WTC11 (cell line): ENCODE measurements at places on chromosomes 11 and 22. TPM values are rescaled to one million over a fixed set of nuclear protein-coding genes. Genes with fewer than 3 reads are reported as not detected.

The NCAM1 gene
- 5.4 to 5.9 TPM (median 5.5 TPM) in 3 replicates for total RNA-seq

The PGA5 gene
- total RNA-seq = 0.16 to 0.35 TPM (median 0.30 TPM) in 3 replicates

DNA sequence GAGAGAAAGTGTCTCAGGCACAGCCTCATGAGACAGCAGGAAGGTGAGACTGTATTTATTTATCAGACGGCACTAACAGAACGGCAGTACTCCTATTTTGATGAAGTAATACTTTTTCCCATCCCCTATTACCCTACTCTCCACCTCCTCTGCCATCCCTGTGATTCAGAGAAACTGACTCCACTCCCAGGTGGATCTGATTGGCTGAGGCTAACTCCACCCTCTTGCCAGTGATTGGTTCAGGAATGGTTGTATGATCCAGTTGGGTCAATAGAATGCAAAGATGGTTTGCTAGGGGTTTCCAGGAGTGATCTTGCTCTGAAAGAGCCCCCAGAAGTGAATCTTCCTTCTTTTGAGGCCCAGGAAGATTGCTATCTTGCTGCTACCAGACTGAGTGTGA lies 65.9 kb upstream of the RCN1 start:
- no peaks in the 10 kb centered on the region; the same call in 1 of the 2 replicates for H3K27me3 ChIP-seq
- no peak overlapping the region for H3K27ac ChIP-seq
- no peak for DNase-seq
- no peak overlapping the region for H3K4me3 ChIP-seq
- H3K4me1 ChIP-seq = peaks cover 4% of the 10 kb centered on the region

DNA sequence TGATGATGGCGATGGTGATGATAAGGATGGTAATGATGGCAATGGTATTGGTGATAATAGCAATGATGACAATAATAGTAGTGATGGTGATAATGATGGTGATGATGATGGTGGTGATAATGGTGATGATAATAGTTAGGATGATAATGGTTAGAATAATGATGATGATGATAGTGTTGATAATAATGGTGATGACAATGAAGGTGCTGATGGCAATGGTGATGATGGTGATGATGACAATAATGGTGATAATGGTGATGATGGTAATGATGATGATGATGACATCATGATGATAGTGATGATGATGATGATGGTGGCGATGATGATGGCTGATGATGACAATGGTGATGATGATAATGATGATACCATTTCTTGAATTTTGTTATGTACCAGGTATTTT lies 309.9 kb downstream of the MIAT start:
- no peak overlapping the region for H3K4me3 ChIP-seq
- DNase-seq = no peak
- no peak overlapping the region for H3K27ac ChIP-seq
- no peaks in the 10 kb centered on the region for H3K36me3 ChIP-seq
- peaks cover 2% of the 10 kb centered on the region; the same call in 1 of the 2 replicates for H3K4me1 ChIP-seq

DNA sequence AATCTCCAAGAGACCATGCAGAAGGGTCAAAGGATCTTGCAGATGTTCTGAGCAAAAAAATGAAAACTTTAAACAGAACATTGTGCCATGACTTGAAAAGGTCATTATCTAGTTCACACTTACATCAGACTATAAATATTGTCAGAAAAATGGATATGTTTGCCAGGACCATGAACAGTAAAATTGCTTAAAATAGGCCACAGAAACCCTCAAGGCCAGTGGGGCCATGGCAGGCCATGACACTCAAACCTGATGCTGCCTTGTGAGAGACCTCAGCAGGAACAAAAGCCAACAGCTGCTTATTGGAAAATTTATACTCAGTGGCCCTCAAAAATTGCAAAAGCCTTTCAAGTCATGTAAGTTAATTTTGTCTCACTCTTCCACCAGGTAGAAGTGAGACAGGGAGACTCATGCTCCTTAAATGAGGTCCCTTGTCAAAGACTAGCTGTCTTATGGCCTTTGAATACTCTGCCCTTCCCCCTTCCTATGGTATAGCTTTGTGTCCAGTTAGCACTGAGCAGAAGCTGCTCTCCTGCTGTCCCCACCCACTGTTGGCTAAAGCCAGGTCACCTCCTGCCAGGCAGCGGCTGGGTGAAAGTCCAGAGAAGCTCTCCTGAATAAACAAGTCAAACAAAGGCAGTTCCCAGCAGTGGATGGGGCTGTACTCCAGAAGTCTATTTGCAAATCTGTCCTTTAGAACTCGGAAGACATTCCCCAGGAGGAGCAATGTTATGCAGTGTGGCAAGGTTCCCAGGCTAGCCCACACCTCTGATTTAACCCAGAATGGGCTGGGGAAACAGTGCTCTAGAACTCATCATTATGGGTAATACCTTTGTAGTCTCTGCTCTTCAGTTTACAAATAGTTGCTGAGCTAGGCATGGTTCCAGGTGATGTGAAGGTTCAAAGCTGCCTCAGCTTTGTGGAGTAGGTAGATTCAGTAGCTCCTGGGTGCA lies 21.4 kb downstream of the ADM start:
- peaks cover 46% of the 10 kb centered on the region for H3K4me1 ChIP-seq
- H3K4me3 ChIP-seq = no peak overlapping the region
- H3K27ac ChIP-seq = no peak overlapping the region
- H3K27me3 ChIP-seq = no peaks in the 10 kb centered on the region

- H3K4me1 ChIP-seq = peaks cover 14% of the 10 kb centered on the region
- H3K4me3 ChIP-seq = no peak overlapping the region
- no peaks in the 10 kb centered on the region for H3K36me3 ChIP-seq
- no peaks in the 10 kb centered on the region; the same call in 1 of the 2 replicates for H3K27me3 ChIP-seq
- H3K27ac ChIP-seq = no peak overlapping the region; the same call in 1 of the 2 replicates
These were observed 5.9 kb upstream of the RAC2 start for GRCh38 chr22:37249986-37250385.

GRCh38 chr11:119373921-119374631 lies 7.4 kb downstream of the USP2 start:
- H3K4me1 ChIP-seq = peaks cover 74% of the 10 kb centered on the region
- DNase-seq = peak; percentile 92
- H3K36me3 ChIP-seq = no peaks in the 10 kb centered on the region
- H3K4me3 ChIP-seq = no peak overlapping the region

GRCh38 chr22:22425783-22426624 lies 82.5 kb downstream of the ZNF280B start:
- H3K36me3 ChIP-seq = no peaks in the 10 kb centered on the region
- peaks cover 16% of the 10 kb centered on the region for H3K4me1 ChIP-seq
- no peak for DNase-seq
- no peak overlapping the region for H3K4me3 ChIP-seq
- H3K27me3 ChIP-seq = peaks cover 98% of the 10 kb centered on the region

- H3K27me3 ChIP-seq = no peaks in the 10 kb centered on the region
- no peaks in the 10 kb centered on the region for H3K36me3 ChIP-seq
- H3K4me3 ChIP-seq = no peak overlapping the region
- H3K4me1 ChIP-seq = peaks cover 20% of the 10 kb centered on the region
These were observed 2.0 kb upstream of the LMO2 start for GRCh38 chr11:33893711-33894397.

GRCh38 chr11:41970681-41971080 lies 511.2 kb upstream of the LRRC4C start:
- H3K4me3 ChIP-seq = no peak overlapping the region
- H3K4me1 ChIP-seq = 0 out of 2 replicates have a peak, but pooled peaks cover 3% of the 10 kb centered on the region
- no peak for DNase-seq
- H3K27me3 ChIP-seq = no peaks in the 10 kb centered on the region

- 0 out of 2 replicates have a peak, but pooled peaks cover under 1% of the 10 kb centered on the region for H3K36me3 ChIP-seq
- no peak within 1 kb of the TSS for H3K4me3 ChIP-seq
- DNase-seq = peak; percentile 57
- peaks cover 16% of the 10 kb centered on the region for H3K4me1 ChIP-seq
These were observed at the start of gene PTPRCAP for GRCh38 chr11:67437082-67437808. PTPRCAP (minus strand) TSS chr11:67437682; CDS start chr11:67437619, 63 bp downstream.

DNA sequence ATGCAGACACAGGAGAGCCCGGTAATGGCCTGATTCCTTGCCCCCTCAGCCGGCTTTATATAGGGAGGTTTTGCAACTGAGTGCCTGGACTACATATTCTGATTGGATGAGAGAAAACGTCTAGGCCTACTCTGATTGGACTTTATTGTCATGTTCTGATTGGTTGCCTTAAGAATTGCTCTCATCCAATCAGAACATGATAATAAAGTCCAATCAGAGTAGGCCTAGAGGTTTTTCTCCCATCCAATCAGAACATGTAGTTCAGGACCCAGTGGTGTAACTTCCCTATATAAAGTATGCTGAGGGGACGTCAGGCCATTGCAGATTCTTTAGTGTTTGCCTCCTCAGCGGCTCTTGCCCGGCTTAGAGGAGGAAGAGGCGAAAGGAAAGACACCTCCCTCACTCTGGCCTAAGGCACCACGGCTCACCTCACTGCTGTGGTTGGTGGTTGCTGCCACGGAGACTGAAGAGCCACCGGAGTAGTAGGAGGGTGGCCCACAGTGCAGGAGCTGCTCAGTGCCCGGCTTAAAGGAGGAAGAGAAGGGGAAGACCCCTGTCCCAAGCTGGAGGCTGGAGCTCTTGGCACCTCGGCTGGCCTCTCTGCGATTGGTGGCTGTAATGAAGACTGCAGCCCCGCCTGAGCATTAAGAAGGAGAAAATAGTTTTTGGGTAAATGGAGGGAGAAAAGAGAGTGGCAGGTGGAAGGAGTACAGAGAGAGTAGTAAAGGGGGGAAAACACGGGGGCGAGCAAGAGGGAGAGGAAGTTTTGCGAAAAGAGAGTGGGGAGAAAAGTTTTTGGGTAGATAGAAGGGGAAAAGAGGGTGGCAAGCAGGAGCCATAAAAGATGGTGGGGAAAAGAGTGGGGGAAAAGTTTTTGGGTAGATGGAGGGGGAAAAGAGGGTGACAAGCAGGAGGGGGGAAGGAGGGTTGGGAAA lies 116.7 kb upstream of the SERPIND1 start:
- no peaks in the 10 kb centered on the region for H3K36me3 ChIP-seq
- DNase-seq = no peak
- no peak overlapping the region for H3K4me3 ChIP-seq
